ENCODE measurements at places on chromosomes 4 and X.

DNA sequence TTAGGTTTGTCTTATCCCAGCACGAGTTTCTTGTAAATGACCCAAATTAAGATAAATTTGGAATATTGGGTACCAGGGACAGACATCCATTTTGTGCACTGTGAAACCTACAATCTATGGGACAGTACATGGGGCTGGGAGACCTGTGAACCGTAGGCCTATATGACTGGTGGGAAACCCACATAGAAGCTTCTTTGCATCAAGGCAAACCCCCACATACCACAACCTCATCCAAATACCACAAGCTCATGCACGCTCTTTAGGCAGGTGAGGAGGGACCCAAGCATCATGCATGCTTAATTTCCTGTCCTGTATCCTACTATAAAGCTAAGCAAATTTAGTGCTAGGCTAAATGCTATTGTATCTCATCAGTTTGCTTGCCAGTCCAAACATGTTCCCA lies 47.8 kb downstream of the NIPAL1 start:
- DNase-seq = no peak

- no peak for DNase-seq
Observed at GRCh38 chr4:44535981-44536380, 87.4 kb upstream of the KCTD8 start.

DNA sequence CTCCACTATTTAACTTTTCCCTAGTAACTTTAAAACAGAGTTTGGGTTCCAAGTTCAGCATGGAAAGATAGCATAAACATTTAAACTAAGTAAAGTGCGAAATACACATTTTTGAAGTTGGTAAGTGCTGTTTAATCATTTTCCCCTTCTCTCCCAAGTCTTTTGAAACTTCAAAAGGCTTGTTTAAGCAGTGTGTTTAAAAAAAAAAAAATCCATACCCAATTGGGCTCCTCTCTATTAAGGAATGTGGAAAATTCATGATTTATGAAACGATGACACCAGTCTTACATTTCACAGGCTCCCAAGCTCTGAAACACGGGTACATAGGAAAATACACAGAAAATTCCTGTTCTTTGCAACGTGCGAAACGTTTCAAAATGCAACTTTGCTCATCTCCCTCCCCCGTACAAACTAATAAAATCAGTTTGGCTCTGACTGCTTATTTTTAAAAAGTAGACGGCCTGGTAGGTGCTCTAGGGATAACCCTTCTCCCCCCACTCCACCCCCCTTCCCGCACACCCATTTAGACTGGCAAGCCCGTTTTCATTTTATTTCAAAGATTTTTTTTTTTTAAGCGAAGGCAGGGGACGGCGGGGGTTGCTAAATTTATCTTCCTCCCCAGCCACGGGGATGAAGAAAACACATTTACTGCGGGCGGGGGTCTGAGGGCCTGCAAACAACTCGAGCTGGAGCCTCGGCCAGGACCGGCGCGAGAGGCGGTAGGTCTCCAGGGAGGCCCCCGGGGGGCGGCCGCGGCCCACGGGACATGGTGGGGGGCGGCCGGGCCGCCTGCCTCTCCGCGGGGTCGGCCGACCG lies 786 bp upstream of the ZFX start:
- peak; percentile 41 for DNase-seq

DNA sequence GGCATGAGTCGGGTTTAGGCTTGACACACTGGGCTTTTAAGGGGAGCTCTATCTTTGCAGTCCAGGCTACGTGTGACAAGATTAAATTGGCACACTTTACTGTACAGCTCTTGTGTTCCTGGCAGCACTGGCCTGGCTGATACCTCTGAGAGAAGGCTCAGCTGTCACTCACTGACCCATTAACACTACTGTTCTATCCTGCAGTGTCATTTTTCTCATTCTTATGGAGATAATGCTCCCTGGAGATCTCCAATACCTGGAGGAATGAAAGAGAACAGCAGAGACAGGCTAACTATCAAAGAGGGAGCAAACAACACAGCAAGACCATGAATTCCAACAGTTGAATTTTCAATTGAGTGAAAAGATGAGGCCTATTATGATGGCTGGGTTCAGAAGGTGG lies 1.7 kb upstream of the PDHA2 start:
- no peak for DNase-seq

DNA sequence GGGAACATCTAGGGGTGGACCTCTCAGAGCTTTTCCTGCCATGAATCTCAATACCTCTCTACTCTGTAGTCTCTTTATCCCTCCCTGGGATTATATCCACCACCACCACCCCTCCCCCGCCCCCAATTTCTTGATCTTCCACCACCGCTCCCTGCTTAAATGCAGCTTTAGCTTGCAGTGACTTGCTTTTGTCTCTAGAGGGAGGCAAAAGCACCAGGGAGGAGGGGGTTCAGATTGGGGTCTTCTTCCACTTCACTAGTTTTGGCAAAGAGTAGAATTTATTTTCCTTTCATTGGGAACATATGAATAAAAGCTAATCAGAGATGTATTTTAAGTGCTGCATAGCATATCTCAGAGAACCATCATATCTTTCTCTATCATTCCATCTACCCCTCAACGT lies 5.5 kb downstream of the ARHGAP36 start:
- DNase-seq = no peak

GRCh38 chrX:56281789-56282188 lies 49.6 kb downstream of the KLF8 start:
- DNase-seq = no peak

All from liver (tissue), 10 donors.